ENCODE measurements at places on chromosomes 1 and 21.

GRCh38 chr21:26962621-26963181, 4.2 kb downstream of the ADAMTS5 start:
- peak; percentile 82 for DNase-seq

GRCh38 chr1:4086921-4087320, 186.8 kb upstream of the C1orf174 start:
- no peak for DNase-seq

DNA sequence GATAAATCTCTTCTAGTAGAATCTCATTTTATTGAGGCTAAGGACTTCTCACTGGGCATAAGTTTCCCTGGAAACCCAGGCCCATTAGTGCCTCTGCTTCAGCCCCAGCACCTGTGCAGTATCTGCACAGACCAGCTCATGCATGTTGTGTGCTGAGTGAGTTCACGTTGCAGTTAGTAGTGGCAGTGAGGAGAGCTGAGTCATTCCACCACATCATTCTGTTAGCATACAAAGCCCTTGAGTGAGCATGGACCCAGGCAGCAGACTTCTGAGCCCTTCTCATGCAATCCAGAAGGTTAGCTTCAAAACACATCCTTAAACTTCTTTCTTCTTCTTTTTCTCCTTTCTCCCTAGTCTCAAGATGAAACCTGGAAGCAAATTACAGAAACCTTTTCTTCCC, 45.8 kb upstream of the NTPCR start:
- peak; percentile 61 for DNase-seq

- DNase-seq, result peak; percentile 6
Measured at GRCh38 chr1:39639305-39640130, at the start of gene HEYL. Gene HEYL (minus strand): TSS chr1:39639643. CDS start chr1:39639625, 18 bp downstream.

DNA sequence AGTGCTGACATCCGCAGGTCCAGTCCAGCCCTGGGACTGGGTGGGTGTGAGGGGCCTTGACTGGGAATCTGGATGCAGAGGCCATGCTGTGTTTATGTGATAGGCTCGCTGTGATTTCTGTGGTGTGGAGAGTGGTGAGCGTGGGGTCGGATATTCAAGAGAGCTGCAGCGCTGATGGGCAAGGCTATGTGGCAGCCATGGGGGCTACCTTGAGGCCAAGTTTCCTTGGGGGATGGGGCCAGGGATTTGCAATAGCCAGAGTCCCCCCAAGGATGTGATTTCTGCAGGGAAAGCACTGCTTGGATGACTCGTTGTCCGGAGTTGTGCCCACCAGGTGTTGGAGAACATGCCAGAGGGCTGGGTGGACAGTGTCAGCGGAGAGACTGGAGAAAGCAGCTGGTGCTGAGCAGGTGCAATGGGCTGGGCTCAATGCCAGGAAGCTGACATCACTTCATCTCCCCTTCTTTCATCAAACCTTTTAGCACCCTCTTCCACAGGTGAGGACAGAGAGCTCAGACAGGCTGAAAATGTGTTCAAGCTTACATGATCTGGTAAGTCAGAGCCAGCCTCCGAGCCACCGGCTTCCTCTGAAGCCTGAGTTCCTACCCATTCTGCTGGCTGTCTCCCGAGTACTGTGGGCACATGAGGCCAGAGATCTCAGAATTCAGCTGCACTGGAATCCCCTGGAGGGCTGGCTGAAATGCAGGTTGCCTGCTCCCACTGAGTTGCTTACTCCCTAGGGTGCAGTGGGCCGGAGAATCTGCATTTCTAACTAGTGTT, 132.9 kb downstream of the RHOU start:
- DNase-seq, result no peak

DNA sequence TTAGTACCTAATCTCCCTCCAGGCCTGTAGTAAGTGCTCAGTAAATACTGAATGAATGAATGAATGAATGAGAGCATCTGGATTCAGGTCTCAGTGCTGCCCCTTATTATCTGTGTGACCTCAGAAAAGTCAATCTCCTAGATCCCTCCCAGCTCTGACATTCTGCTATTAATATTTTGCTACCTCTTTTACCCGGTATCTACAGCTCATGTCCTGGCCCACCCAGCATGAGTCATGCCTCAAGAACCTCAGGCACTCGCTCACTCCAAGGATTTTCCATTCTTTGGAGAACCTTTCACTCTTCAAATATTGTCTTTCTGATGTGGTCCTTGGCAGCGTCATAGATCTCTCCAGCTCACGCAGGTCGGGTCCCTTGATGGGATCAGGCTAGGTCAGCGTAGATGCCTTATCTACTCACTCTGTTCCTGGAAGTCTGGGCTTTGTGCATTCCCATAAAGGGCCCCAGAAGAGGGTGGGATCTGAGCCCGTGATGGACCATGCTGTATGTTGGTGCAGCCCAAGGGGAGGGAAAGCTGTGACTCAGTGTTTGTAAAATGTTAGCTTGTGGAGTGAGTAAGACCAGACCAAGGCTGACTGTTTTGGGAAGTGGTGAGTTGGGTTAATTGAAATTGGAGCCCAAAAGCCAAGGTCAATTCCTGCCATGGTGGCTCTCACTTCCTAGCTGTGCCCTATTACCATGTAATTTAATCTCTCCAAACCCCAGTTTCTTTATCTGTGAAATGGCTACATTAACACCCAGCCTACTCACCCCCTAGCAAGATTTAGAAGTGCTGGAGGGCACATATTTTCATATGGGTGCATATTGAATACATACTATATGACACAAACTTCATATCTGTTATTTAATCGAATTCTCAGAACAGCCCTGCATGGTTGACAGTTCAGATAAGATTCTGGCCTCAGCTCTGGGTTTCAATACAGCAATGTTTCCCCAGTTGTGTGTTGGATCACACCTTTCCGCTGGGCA, 214.1 kb upstream of the USP24 start:
- DNase-seq, result peak; percentile 100

DNA sequence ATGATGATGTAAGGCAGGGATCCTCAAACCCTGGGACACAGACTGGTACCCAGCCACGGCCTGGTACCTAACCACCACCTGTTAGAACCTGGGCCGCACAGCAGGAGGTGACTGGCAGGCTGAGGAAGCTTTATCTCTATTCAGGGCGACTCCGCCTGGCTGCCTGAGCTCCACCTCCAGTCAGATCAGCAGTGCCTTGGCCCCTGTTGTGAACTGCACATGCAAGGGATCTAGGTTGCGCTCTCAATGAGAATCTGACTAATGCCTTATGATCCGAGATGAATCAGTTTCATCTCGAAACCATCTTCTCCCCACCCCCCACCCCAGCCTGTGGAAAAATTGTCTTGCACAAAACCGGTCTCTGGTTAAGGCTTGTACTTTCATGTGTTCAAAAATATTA, 4.2 kb downstream of the RNPC3 start:
- peak; percentile 25 for DNase-seq

- no peak for DNase-seq
Measured at GRCh38 chr1:151157067-151157531, 650 bp downstream of the TNFAIP8L2 start.

- DNase-seq, result no peak
Measured at GRCh38 chr1:54614563-54614962, 8.8 kb downstream of the FAM151A start.

DNA sequence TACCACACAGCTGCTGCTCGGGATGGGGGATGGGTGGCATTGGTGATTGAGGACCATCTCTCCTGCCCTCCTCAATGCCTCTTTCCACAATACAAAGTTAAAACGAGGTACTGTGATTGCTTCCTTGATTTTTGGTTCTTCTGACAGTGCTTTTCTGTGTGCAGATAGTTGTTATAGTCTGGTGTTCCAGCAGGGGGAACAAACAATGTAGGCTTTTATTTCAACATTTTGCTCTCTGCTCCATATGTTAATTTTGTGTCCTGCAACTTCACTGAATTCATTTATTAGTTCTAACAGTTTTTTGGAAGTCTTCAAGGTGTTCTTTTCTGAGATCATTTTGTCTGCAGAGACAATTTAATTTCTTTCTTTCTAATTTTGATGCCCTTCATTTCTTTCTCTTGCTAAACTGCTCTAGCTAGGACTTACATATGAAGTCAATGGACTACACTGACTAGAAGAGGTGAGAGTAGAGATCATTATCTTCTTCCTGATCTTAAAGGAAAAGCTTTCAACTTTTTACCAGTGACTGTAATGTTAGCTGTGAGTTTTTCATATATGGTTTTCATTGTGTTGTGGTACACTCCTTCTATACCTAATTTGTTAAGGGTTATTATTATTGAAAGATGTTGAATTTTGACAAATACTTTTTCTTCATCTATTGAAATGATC, 45.4 kb downstream of the TNFSF18 start:
- DNase-seq, result no peak

DNA sequence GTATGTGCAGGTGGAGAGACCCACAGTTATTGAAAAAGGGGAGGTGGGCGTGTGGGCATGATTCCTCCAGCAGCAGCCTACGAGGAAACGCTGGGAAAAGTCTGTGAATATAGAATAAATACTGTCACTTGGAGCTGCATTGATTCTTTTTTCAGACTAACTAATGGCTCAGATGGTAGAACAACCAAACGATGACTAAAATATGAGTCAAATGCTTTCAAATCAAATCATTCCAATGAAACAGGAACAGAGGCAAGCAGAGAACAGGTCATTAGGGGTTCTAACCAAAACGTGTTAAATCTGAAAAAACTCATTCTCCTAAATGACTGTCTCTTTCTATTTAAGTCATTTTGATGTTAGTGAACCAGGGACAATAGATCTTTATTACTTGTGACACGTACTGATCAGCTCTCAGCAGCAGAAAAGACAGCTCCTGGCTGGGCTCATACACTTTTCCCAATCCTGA, 35.1 kb upstream of the SEC16B start:
- DNase-seq, result peak; percentile 49

- no peak for DNase-seq
Measured at GRCh38 chr1:204803607-204804006, 67.1 kb upstream of the NFASC start.

DNA sequence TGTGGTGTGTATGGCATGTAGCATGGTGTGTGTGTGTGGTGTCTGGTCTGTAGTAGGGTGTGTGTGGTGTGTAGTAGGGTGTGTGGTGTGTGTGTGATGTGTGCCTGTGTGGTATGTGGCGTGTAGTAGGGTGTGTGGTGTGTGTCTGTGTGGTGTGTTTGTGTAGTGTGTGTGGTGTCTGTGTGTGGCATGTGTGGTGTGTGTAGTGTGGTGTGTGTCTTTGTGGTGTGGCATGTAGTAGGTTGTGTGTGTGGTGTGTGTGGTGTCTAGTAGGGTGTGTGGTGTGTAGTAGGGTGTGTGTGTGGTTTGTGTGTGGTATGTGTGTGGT, 85.5 kb downstream of the SYT2 start:
- DNase-seq, result no peak

- no peak for DNase-seq
Measured at GRCh38 chr1:67664048-67664447, 21.0 kb upstream of the GADD45A start.

All from fibroblast of skin of right quadriceps (primary cell).